Activated CD8-positive, alpha-beta T cell treated with anti-CD3 and anti-CD28 coated beads, Interleukin-2, amount 10 ng/mL, durations not matched to agents 7 days and 5 days (primary cell): ENCODE measurements at places on chromosomes 12 and 14. TPM values are rescaled to one million over a fixed set of nuclear protein-coding genes. Genes with fewer than 3 reads are reported as not detected.

DNA sequence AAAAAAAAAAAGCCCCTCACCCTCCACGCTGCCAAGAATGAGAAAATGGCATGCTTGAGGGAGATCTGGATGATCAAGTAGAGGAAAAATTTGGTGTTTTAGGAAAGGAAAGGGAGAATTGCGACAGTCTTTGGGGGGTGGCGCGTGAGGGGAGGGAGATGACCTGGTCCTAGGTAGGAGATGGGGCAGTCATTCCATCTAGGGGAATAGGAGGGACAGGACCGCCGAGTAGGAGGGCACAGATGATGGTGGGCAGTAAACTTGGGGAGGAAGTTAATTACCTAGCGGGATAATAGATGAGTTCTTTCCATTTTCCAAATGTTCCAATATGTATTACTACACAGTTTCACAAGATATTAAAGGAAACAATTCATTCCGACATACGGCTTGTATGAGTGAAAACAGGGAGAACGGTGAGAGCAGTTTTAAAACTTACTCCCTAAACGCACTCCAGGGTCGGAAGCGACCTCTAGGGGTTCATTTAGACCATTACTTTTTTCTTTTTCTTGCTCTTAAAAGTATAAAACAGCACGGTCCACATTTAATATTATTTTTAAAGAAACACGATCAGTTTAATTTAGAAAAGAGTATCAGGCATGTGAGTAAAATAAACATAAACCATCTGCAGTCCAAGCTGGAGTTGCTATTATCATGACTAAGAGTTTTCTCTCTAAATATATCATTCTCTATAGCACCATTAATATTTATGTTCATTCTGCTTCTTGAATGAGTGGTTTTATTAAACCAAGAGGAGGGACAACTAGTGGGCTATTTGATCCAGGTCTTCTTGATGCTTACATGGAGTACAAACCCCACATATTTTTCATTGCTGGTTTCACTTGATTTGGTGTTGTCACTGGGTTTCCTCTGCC is 3.0 kb upstream of the FNTB start:
- H3K4me1 ChIP-seq = peaks cover 27% of the 10 kb centered on the region
- H3K4me3 ChIP-seq = peak overlapping the region; percentile 50
- peaks cover 23% of the 10 kb centered on the region for H3K27me3 ChIP-seq
- DNase-seq = peak; percentile 58
- peak overlapping the region; percentile 18 for H3K27ac ChIP-seq

DNA sequence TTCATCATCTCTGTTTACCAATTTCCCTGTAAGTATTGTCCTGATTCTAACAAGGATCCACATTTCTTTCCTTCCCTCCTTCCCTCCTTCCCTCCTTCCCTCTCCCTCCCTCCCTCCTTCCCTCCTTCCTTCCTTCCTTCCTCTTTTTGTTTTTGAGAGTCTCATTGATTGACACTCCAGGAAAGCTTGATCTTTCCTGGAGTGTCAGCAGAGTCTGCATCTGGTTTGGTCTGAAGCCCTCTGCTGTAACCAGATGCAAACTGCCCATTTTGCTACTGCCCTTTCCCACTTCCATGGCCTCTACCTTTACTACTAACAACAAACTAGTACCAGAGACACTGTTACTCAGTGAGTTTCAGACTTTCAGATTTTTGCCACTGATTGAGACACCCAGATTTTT is 14.4 kb upstream of the OR6C65 start:
- H3K36me3 ChIP-seq = no peaks in the 10 kb centered on the region
- DNase-seq = no peak
- no peaks in the 10 kb centered on the region for H3K27me3 ChIP-seq
- no peak overlapping the region for H3K27ac ChIP-seq
- no peaks in the 10 kb centered on the region for H3K4me1 ChIP-seq

DNA sequence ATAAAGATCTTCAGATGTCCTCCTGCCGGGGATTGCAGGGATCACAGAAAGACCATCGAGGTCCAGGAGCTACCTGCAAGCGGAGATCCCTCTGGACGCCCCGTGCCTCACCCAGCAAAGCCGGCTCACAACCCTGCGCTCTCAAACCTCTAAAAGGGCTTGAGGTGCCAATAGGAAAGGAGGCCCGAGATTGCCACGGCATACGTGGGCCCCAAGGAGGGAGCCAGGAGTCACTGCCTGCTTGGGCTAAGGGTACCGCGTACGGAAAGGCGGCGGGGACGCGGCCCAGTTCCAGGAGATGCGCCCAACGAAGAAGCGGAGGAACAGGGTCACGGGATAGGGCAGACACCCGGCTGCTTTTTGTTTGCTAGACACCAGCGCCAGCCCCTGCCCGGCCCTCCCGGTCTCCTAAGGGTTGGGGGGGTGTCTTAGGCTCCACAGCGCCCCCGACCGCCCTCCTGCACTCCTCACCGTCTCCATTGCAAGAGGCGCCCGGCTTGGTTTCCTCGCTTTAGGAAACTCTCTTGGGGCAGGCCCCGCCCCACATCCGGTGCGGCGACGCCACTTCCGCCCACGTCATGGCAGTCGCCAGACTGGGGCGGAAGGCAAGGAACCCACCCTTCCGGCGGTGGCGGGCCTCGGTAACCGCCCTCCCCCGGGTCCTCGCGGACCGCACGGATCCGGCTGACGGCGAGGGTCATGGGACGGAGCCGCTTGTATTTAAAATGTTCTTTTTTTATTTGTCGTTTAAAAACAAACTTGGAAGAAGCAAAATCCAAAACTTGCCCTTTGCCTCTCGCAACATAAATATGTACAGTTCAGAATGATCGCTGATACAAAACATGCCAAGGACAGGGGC is at the start of gene PRKAG1:
PRKAG1 (minus strand) TSS at position 516 of the 859 bp plus-strand sequence; CDS start at position 480, 36 bp downstream.
- H3K27me3 ChIP-seq = no peaks in the 10 kb centered on the region
- H3K4me1 ChIP-seq = peaks cover 33% of the 10 kb centered on the region
- peak; percentile 97 for DNase-seq
- H3K4me3 ChIP-seq = peak within 1 kb of the TSS; percentile 92
- H3K27ac ChIP-seq = peak within 1 kb of the TSS; percentile 98
- peaks cover 51% of the 10 kb centered on the region for H3K36me3 ChIP-seq

DNA sequence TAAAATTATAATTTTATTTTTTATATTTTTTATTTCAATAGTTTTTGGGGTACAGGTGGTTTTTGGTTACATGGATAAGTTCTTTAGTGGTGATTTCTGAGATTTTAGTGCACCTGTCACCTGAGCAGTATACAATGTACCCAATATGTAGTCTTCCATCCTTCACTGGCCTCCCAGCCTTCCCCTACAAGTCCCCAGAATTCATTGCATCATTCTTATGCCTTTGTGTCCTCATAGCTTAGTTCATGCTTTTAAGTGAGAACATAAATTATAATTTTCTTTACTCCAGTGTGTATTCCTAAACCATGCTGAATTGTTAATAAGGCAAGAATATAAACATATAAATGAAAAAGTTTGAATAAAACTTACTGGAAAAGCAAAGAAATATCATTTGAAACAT is 19.1 kb upstream of the NFKBIA start:
- DNase-seq = no peak
- H3K4me1 ChIP-seq = peaks cover 12% of the 10 kb centered on the region
- no peak overlapping the region for H3K27ac ChIP-seq
- H3K36me3 ChIP-seq = no peaks in the 10 kb centered on the region
- H3K27me3 ChIP-seq = no peaks in the 10 kb centered on the region
- H3K4me3 ChIP-seq = no peak overlapping the region

Gene GPR84
- total RNA-seq = 0.32 TPM

DNA sequence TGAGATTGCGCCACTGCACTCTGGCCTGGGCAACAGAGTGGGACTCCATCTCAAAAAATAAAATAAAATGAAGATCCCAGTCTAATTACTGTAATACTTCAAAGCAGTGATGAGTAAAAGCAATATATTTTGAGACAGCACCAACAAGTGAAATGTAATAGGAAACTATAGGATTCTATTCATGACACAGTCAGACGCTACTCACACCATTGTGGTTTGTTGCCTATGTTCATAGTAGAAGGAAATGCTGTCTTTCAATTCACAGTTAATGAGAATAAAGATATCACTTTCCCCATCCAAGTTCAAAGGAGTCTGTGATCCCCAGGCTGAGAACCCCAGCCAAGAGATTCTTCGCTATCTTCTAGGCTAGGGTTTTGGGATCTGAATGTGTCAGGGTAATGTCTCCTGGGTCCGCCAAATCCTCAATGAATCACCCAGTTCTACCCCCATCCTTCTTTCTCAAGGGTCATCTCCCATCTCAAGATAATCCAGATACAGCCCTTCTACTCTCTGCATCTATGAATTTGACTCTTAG is 16.6 kb upstream of the DTX1 start:
- H3K4me1 ChIP-seq = no peaks in the 10 kb centered on the region
- H3K27me3 ChIP-seq = peaks cover 10% of the 10 kb centered on the region
- no peaks in the 10 kb centered on the region for H3K36me3 ChIP-seq
- no peak overlapping the region for H3K4me3 ChIP-seq
- no peak overlapping the region for H3K27ac ChIP-seq

GRCh38 chr12:118429688-118430383 is 53.5 kb downstream of the SUDS3 start:
- H3K4me1 ChIP-seq = no peaks in the 10 kb centered on the region
- H3K36me3 ChIP-seq = no peaks in the 10 kb centered on the region
- DNase-seq = no peak

GRCh38 chr12:43145481-43145880 is 406.5 kb downstream of the ADAMTS20 start:
- H3K36me3 ChIP-seq = no peaks in the 10 kb centered on the region
- H3K27me3 ChIP-seq = no peaks in the 10 kb centered on the region
- no peak overlapping the region for H3K27ac ChIP-seq
- no peaks in the 10 kb centered on the region for H3K4me1 ChIP-seq
- no peak for DNase-seq
- H3K4me3 ChIP-seq = no peak overlapping the region

Gene FAM90A1
- total RNA-seq = 0.10 TPM

GRCh38 chr14:68787092-68787992 is 5.5 kb downstream of the ZFP36L1 start:
- peak overlapping the region; percentile 62 for H3K4me3 ChIP-seq
- peaks cover 72% of the 10 kb centered on the region for H3K4me1 ChIP-seq
- peaks cover 58% of the 10 kb centered on the region for H3K36me3 ChIP-seq
- DNase-seq = peak; percentile 66

GRCh38 chr14:105538481-105539049 is 12.2 kb downstream of the TMEM121 start:
- H3K4me3 ChIP-seq = no peak overlapping the region
- no peak for DNase-seq
- H3K4me1 ChIP-seq = no peaks in the 10 kb centered on the region
- no peaks in the 10 kb centered on the region for H3K36me3 ChIP-seq
- H3K27ac ChIP-seq = no peak overlapping the region

Gene KRT80
- total RNA-seq = not detected

GRCh38 chr14:46279327-46279726 is 372.3 kb downstream of the RPL10L start:
- H3K27ac ChIP-seq = no peak overlapping the region
- no peak overlapping the region for H3K4me3 ChIP-seq
- H3K27me3 ChIP-seq = no peaks in the 10 kb centered on the region
- H3K36me3 ChIP-seq = no peaks in the 10 kb centered on the region
- DNase-seq = no peak

- no peaks in the 10 kb centered on the region for H3K36me3 ChIP-seq
- DNase-seq = no peak
- H3K27ac ChIP-seq = no peak overlapping the region
These were observed 40.0 kb downstream of the MYBPC1 start for GRCh38 chr12:101634724-101635123.

DNA sequence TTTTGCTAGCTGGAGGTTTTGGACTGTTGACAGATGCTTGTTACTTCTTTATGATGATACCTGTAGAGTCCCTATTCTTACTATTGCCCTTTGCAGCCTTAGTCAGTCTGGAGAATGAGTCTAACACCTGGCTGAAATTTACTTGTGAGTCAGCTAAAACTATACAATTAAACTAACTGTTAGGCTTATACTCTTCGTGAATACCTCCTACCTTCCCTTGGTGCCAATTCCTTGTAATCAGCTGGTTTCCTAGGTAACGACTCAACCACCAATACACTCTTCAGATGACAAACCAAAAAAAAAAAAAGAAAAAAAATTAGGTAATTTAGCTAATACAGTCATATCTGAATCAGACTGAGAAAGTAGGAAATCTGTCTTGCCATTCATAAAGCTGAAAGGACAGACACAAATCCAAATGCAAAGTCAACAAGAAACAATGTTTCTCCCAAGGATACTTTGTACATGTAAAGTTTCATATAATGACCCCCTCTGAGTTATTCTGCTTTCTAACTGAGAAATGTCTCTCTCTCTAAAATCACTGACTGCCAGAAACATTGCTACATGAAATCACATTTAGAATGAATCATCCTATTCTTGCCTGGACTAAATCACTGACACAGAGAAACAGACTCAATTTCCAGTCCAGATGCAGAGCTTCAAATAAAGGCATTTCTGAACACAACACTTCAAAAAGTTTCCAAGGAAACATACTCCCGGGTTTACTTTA is 56.5 kb upstream of the CDKL1 start:
- no peak overlapping the region for H3K27ac ChIP-seq
- peaks cover 36% of the 10 kb centered on the region for H3K36me3 ChIP-seq
- H3K27me3 ChIP-seq = no peaks in the 10 kb centered on the region

Gene CIROP
- not detected for total RNA-seq

Gene BAZ2A
- total RNA-seq = 92.2 TPM

- H3K27ac ChIP-seq = peak within 1 kb of the TSS; percentile 89
- H3K4me1 ChIP-seq = peaks cover 68% of the 10 kb centered on the region
- peak within 1 kb of the TSS; percentile 90 for H3K4me3 ChIP-seq
- no peaks in the 10 kb centered on the region for H3K27me3 ChIP-seq
These were observed at the start of gene P2RX7 for GRCh38 chr12:121132601-121133481. TSS of gene P2RX7 (plus strand) at chr12:121132876. CDS start at chr12:121132971, 95 bp downstream.

Gene PNMA1
- total RNA-seq = 24.4 TPM

Gene RBMS2
- 4.8 TPM for total RNA-seq

- no peak overlapping the region for H3K27ac ChIP-seq
- DNase-seq = no peak
- H3K36me3 ChIP-seq = peaks cover 27% of the 10 kb centered on the region
- H3K4me1 ChIP-seq = peaks cover 86% of the 10 kb centered on the region
These were observed 27.1 kb upstream of the RPLP0 start for GRCh38 chr12:120228041-120228290.

GRCh38 chr14:64681796-64682710 is 22.2 kb upstream of the PLEKHG3 start:
- H3K4me3 ChIP-seq = no peak overlapping the region
- no peak overlapping the region for H3K27ac ChIP-seq
- H3K36me3 ChIP-seq = no peaks in the 10 kb centered on the region
- peaks cover 3% of the 10 kb centered on the region for H3K4me1 ChIP-seq
- peaks cover 17% of the 10 kb centered on the region for H3K27me3 ChIP-seq
- no peak for DNase-seq
